Endothelial cell (in vitro differentiated cells): ENCODE measurements at places on chromosomes 2 and 18. TPM values are rescaled to one million over a fixed set of nuclear protein-coding genes. Genes with fewer than 3 reads are reported as not detected.

Gene TMEM17
- total RNA-seq = 1.7 TPM

Gene DIPK1C
- total RNA-seq = 0.21 TPM

Gene SERPINB10
- total RNA-seq = not detected

Gene LAMA1
- total RNA-seq = 8.7 TPM

Gene RELCH
- total RNA-seq = 27.3 TPM

Gene DNAJC5G
- total RNA-seq = not detected

Gene SGPP2
- total RNA-seq = not detected

Gene ANO7
- total RNA-seq = 16.1 TPM
